NCI-H2029 treated with DMSO at 0.1 percent for 48 hours (cell line): ENCODE measurements at places on chromosomes 1 and 21.

- DNase-seq, result peak; percentile 99
Observed at GRCh38 chr1:50969611-50970508, at the start of gene CDKN2C. Gene CDKN2C (plus strand): TSS chr1:50970245. CDS start chr1:50970369, 124 bp downstream.

GRCh38 chr1:95643071-95643470 lies 409.1 kb downstream of the RWDD3 start:
- DNase-seq, result no peak

- DNase-seq, result no peak
Observed at GRCh38 chr1:169421309-169421708, 6.0 kb downstream of the CCDC181 start.

GRCh38 chr1:38015978-38016725 lies 3.6 kb downstream of the UTP11 start:
- DNase-seq, result no peak

- no peak for DNase-seq
Observed at GRCh38 chr1:36992139-36992943, 42.0 kb downstream of the GRIK3 start.

GRCh38 chr1:232248276-232248820 lies 381.6 kb downstream of the SIPA1L2 start:
- no peak for DNase-seq

DNA sequence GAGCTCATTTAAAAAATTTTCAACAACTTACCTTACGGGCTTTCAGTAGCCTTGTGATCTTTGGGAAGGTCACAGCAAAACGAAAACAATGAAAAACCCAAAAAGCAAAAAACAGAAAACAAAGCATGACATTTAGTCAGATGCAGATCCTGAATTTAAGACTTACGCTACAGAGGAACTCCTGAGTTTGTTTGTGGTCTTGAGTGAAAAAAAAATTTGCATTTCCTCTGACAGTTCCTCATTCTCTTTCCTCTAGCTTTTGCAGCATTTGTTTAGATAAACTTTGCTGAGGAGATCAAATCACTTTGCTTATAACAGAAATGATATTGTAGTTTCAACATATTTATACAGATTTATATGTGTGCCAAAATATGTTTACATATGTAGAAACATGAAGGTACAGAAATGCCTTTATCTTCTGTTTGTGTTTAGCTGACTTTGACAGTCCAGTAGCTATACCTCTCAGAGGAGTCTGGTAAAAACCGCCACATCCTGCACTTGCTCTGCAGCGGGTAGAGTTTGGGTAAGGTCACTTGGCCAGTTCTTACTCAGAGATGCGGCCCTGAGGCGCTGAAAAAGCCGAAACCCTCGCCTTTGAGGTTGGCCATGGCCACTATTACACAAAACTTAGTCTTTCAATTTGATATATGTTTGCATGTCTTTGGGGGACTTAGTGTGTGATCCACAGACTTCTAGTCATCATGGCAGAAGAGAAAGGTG lies 142.5 kb downstream of the TNR start:
- DNase-seq, result no peak

DNA sequence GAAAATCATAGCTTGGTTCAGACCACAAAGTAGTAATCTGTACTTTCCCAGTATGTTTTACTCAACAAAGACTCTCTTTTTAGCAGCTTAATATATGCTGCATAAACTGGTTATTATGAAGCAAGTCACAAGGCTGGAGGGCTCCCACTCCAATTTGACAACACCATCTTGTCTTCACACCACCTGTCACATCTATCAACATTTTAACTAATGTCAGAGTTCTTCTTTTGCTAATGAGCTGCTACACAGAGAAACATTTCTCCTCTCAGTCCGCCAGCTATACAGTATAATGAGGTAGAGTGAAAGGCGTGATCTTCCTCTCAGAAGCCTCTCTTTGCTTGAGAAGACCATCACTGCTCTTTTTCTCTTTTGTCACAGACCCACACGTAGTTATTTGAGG lies 230.1 kb downstream of the BARHL2 start:
- no peak for DNase-seq

DNA sequence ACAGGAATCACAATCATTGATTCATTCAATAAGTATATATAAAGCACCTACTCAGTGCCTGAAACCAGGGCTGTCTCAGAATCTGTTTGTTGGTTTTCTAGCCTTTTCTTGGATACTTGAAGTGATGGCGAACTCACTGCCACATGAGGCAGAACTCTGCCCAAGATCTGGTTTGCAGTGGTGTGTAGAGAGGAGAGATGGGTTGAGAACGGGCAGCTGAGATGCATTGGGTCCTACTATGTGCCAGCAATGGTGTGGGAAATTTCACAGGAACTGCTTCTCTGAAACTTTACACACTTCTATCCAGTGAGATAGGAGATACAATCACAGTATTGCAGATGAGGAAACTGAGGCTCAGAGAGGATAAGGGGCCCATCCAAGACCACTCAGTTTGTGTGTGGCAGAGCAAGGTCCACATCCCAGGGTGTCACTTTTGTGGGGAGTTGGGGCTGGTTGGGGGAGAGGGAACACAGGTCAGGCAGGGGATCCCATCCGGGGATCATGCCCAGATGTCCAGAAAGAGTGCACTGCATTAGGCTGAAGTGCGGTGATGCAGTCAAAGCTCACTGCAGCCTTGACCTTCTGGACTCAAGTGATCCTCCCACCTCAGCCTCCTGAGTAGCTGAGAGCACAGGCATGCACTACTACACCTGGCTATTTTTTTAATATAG lies 83.7 kb upstream of the IFFO2 start:
- no peak for DNase-seq

GRCh38 chr1:230230273-230230672 lies 163.2 kb downstream of the GALNT2 start:
- DNase-seq, result no peak

DNA sequence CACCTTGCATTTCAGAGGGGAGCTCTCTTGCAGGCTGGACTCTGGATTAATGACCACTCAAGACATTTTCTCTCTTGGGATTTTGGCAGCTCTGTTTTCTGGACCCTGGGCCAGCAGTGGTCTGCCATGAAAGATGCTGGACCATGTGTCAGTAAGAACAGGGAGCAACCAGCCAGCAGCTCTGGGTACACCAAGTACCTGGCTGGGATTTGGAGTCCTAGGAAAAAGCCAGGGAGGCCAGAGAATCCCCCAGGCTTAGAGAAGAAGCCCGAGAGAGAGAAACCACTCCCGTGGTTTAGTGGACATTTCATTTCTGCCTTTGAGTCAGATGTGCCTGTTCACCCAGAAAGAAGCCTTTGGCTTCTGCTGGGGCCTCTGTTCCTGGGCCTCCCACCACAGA lies 2.5 kb downstream of the NFASC start:
- no peak for DNase-seq

- no peak for DNase-seq
Observed at GRCh38 chr1:119774746-119775490, 6.2 kb upstream of the HMGCS2 start.

DNA sequence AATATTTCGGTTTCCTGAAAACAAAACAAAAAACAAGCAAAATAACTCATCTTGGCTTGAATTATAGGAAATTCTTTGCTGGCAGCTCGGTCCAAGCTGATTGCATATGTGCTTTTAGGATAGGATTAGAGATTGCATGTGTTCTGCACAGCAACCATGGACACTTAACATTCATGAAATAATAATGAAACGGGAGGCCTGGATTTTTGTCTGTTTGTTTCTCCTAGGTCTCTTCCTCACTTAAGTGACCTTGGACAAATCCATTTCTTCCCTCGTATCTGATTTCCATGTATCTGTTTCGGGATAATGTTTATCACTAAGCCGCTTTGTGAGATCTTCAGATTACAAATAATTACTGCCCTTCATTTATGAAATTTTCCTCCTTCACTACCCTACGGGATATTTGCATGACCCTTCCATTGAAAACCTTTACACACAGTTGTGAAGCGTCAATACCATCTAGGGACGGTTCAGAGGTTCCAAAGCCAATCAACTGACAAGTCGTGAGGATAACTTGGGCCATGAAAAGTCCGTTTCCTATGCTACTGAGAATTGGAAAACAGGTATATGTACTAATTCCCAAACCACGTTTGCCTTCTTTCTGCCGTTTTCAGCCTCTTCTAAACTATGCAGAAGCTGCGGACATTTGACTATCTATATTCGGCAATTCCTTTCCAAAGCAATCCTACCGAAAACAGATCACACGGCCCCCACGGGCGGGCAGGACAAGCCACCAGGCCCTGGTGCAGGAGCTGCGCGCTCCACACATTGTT lies 1.3 kb upstream of the H3-3A start:
- peak; percentile 36 for DNase-seq

GRCh38 chr1:221994274-221994698 lies 252.4 kb upstream of the DUSP10 start:
- no peak for DNase-seq

- DNase-seq, result no peak
Observed at GRCh38 chr1:183604815-183605214, 14.6 kb upstream of the NCF2 start.

GRCh38 chr1:147579532-147579931 lies 38.2 kb downstream of the BCL9 start:
- no peak for DNase-seq

- DNase-seq, result no peak
Observed at GRCh38 chr1:18246543-18246942, 138.9 kb downstream of the IGSF21 start.

DNA sequence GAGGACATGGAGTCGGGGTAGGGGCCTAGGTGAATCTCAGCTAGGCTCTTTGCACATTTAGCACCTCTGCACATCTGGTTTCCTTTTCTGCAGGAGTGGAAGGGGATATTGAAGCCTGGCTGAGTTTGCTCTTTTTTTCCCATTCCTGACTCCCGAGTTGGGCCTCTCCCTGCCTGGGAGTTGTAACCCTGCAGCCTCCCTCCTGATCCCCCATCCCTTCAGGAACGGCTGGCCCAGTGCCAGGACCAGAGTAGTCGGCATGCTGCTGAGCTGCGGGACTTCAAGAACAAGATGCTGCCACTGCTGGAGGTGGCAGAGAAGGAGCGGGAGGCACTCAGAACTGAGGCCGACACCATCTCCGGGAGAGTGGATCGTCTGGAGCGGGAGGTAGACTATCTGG lies 836 bp downstream of the OLFML3 start:
- no peak for DNase-seq

DNA sequence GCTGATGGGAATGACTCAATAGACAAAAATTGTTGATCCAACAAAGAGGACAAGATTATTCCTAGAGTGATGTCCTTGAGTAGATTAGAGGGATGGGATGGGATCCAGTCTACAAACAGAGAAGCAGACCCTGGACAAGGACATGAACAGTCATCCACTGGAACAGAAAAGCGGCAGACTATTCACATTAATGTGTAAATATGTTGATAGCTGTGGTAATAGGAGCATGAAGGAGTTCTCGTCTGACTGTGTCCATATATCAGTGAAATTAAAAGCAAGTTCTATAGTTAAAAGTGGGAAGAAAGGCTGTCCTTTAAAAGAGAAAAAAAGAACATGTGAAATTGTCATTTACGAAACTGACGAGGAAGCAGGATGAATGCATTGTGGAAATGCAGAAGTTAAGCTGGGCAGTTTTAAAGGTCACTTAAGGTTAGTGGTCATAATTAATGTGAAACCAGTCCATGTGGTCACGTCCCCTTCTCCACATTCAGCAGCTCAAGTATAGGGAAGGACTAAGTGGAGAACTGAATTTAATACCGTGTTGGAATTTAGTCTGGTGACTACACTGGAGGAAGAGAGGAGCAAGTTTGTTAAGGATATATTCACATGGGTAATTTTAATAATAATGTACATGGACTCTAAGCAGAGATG lies 62.1 kb downstream of the PIK3R3 start:
- no peak for DNase-seq

DNA sequence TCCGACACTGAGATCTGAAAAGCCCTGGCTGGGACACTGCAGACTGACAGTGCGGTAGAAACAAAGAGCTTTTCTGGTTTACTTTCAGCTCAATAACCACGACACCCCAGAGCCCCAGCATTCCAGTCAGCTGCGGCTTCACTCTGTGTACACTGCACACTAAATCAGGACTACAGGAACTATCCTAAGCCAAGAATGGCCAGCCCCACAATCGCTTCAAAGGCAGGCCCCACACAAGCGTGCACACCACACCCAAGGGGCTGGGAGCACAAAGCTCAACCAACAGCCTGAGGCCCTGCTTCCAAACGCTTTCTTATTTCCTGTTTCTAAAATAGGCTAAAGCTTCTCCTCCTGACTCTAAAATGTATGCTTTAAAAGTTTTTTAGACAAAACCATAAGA lies 28.4 kb downstream of the URB1 start:
- DNase-seq, result no peak

DNA sequence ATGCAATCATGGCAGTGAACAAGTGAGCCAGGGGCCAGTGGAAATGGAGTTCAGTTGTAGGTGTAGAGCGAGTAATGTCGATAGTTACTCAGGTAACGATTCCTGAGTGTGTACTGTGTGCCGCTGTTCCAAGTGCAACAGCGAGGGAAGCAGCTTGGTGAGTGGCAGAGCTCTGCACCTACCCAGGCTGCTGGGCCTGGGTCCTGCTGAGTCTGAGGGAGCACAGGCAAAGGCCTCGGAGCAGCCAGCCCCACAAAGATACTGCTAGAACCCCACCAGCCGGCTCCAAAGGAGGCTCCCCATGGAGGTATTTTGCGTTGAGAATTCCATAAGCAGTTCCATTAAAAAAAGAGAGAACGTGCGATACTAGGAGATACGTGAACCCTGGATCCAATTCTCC lies 23.2 kb downstream of the PARP1 start:
- no peak for DNase-seq

GRCh38 chr1:38926091-38926490 lies 15.5 kb downstream of the RHBDL2 start:
- no peak for DNase-seq

- no peak for DNase-seq
Observed at GRCh38 chr1:65722461-65722860, 70.2 kb upstream of the PDE4B start.

- DNase-seq, result no peak
Observed at GRCh38 chr1:223724376-223724775, 12.0 kb downstream of the CAPN2 start.

- DNase-seq, result peak; percentile 13
Observed at GRCh38 chr1:221740369-221740992, 1.4 kb downstream of the DUSP10 start.

- DNase-seq, result no peak
Observed at GRCh38 chr1:64155278-64155677, 48.1 kb upstream of the UBE2U start.

- no peak for DNase-seq
Observed at GRCh38 chr1:175072099-175072951, 4.7 kb downstream of the TNN start.

GRCh38 chr1:26350701-26351589 lies 3.0 kb downstream of the CRYBG2 start:
- DNase-seq, result no peak

DNA sequence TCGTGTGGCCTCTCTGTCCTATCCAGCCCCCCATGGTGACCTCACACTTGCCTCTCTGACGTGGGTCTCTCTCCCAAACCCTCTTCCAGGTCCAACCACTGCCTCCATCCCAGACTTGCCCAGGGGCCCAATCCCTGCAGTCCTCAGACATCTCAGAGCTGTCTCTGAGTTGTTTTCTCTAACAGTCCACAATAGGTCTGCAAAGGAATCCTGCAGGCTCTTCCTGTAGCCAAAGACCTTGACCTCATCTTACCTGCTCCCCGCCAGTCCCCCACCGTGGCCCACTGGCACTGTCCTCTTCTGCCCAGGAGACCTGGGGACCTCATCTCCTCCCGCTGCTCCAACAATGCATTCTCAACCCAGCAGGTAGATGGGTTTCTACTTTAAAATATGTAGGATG lies 10.0 kb downstream of the RNF187 start:
- DNase-seq, result no peak

GRCh38 chr1:167605576-167605975 lies 24.5 kb upstream of the RCSD1 start:
- no peak for DNase-seq
